ENCODE measurements at places on chromosomes 2 and 18. TPM values are rescaled to one million over a fixed set of nuclear protein-coding genes. Genes with fewer than 3 reads are reported as not detected.

DNA sequence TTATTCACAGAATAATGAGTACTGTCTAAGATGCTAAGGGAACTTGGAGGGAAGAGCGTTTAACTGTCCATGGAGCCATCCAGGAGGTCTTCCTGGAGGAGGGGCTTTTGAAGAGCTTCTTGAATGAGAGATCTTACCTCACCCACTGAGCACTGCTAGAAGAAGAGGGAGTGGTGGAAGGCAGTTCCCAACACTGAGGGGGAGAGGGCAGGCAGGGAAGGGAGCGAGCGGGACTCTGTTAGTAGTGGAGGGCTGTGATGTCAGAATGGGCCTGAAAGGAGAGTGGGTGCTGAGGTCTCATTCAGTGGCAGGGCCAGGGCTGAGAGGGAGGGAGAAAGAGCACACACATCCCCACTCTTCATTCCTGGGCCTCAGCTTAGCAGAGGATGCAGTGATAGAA, 65.0 kb downstream of the NCK2 start:
- DNase-seq = no peak

GRCh38 chr18:42756214-42756613, 359.3 kb downstream of the RIT2 start:
- no peak for DNase-seq

DNA sequence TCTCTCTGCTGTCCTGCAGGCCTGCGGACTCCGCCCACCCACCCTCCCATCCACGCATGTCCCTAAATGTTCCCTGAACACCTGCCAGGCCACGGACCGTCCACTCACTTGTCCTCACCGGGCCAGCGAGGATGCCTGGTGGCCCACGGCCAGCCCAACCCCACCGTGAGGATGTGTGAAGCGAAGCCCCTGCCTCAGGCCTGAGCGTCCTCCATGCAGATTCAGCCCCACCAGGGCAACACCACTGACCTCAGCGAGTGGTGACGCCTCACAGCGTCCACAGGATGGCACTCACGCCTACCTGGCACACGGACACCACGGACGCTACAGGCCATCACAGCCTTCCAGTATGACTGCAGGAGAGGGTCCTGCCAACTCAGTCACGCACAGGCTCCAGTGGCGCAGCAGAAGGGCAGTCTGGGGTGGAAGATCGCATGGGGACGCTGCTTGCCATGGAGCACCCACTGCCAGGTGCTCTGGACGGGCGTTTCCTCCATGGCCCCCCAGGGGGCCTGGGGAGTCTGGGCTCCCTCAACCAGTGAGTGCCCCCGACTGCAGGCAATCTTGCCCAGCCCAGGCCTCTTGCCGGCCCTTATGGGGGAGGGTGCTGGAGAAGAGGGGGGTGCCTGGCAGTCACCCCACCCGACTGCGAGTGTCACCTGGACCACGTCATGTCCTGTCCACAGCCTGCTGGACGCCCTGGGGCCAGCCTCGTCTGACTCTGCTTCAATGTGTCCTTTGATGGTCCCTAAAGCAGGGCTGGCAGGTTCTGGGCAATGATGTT, 25.4 kb downstream of the HDAC4 start:
- no peak for DNase-seq

Gene LRRTM1
- total RNA-seq = 0.33 TPM

Gene CFAP210
- not detected for total RNA-seq

Gene ST8SIA3
- not detected for total RNA-seq

Gene CDK5R2
- total RNA-seq = not detected

Measured in heart right ventricle (tissue), 16 donors.